Keratinocyte (primary cell): ENCODE measurements at places on chromosomes 11 and 22. TPM values are rescaled to one million over a fixed set of nuclear protein-coding genes. Genes with fewer than 3 reads are reported as not detected.

DNA sequence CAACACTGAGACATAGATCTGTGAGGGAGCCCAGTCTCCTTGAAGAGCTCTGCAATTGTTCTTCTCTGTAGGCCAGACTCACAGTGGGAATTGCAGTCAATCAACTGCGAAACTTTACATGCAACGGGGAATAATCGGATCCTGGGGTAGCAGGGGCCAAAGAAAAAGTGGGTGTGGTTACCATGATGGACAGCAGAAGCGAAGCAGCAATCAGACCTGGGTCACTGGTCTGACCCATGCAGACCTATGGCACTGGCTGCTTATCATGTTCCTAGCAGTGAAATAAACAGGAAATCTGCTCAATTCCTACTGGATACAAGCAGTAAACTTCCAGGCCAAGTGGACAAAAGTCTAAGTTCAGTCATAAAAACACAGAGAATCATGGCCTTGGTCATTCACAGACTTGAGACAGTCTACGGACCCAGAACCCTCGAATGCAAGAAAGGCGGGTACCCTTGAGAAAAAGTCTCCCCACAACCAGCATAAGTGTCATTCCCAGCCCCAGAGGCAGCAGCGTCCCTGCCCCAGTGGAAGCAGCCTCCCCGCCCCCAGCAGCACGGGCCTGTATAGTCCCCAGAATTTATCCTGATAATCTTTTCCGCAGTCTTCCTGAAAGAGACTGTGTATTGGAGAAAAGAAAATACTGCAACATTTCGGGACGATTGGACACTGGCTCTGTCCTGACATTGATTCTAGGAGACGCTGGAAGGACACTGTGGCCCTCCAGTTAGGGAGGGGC, 34.6 kb downstream of the ASCL2 start:
- H3K4me3 ChIP-seq: no peak overlapping the region
- no peaks in the 10 kb centered on the region for H3K36me3 ChIP-seq

DNA sequence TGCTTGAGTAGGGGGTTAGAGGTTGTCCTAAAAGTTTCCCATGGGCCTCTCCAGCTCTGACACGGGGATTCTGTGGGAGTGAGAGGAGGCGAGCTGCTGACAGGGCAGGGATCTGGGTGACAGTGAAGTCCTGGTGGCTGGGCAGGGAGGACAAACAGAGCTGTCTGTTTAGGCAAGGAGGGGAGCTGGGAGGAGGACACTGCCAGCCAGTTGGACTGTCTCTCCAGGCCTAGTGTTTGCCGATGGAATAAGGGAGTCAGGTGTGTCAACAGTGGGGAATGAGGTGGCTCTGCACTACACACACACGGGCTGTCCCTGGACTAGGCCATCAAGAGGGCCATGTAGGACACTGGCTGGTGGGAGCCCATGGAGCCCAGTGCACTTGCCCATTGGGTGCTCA, 20.6 kb upstream of the SYT7 start:
- H3K4me1 ChIP-seq: peaks cover 24% of the 10 kb centered on the region
- H3K4me3 ChIP-seq: no peak overlapping the region
- DNase-seq: no peak
- no peaks in the 10 kb centered on the region for H3K36me3 ChIP-seq
- no peak overlapping the region for H3K27ac ChIP-seq

DNA sequence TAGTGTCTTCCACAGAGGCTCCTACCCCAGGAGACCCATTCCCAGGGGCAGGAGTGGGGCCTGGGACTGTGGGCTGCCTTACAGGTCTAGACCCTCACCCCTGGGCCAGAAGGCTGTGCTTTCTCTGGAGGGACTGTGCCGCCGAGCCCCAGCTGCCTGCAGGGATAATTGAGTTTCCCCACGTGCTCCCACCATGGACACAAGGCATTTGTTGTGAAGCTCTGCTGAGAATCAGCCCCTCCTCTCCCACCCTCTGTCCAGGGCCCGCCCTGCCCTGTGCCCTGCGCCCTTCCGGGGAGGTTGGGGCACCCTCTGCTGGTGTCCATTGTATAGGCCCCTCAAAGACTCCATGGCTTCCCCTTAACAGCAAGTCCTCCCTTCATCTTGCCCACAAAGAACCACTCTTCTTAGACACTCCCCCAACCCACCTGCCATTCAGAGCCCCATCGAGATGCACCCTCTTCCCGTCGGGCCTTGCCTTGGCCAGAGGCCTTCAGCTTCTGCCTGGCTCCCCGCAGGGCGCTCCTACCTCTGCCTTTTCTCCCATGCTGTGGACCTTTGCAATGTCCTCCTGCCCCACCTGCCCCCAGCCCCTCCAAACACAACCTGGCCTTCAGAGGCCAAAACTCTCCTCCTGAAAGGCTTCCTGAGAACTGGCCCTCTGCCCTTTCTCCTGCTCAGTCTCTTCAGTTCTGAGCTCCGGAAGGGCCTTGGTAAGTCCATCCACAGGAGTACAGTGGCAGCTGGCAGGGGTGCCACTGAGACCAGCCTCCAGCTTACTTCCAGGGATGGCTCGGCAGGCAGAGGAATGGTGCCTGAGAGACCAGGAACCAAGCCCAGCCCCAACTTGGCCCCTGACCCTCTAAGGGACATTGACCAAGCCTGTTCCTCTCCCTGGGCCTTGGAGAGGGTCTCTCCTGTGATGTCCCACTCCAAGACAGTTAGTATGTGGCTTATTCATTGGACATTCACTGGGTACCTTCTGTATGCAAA, 22.4 kb downstream of the DUSP8 start:
- H3K4me3 ChIP-seq: no peak overlapping the region
- H3K4me1 ChIP-seq: peaks cover 3% of the 10 kb centered on the region
- no peak overlapping the region for H3K27ac ChIP-seq
- no peak for DNase-seq

Gene MS4A4A
- polyA plus RNA-seq: not detected in 3 replicates

DNA sequence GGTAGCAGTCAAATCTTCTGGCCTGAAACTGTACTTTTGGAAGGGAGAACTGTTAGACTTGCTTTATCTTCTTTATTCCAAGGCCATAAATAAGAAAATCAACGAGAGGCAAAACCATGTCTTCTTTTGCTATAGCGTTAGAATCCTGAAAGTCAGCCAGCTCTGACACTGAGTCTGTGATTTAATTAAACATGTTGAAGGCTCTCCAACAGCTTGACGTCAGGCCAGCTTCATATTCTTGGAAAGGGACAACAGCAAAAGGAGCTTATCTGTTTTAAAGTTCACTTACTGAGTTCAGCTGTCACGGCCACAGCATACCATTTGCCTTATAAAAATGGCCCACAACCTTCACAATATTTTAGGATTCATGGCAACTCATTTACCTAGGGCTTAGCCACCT, 131.0 kb upstream of the LDLRAD3 start:
- peaks cover 4% of the 10 kb centered on the region for H3K36me3 ChIP-seq
- H3K4me1 ChIP-seq: peaks cover 8% of the 10 kb centered on the region
- no peak overlapping the region for H3K4me3 ChIP-seq
- no peak for DNase-seq
- no peaks in the 10 kb centered on the region for H3K27me3 ChIP-seq

GRCh38 chr11:134517115-134517514, 105.1 kb upstream of the B3GAT1 start:
- no peaks in the 10 kb centered on the region for H3K4me1 ChIP-seq
- no peak overlapping the region for H3K27ac ChIP-seq
- H3K4me3 ChIP-seq: no peak overlapping the region
- no peaks in the 10 kb centered on the region for H3K27me3 ChIP-seq

DNA sequence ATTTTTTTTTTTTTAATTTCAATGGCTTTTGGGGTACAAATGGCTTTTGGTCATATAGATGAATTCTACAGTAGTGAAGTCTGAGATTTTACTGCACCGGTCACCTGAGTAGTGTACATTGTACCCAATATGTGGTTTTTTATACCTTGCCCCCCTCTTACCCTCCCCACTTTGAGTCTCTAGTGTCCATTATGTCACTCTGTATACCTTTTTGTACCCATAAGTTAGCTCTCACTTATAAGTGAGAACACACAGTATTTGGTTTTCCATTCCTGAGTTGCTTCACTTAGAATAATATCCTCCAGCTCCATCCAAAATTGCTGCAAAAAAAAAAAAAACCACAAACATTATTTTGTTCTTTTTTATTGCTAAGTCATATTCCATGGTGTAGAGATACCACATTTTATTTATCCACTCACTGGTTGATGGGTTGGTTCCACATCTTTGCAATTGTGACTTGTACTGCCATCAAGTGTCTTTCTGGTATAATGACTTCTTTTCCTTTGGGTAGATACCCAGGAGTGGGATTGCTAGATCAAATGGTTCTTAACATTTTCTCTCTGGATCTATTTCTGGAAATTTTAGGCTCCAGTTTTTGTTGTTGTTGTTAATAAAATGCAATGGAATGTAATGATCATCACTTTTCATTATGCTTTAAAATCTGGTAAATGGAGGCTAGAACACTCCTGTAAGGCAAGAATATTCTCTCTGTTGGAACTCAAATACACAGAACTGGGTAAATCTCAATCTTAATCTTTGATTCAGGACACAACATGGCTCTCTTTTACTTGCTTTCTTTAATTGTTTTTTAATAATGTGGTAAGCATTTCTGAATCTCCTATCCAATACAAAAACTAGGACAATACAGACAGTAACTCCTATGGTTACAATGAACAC, 10.3 kb downstream of the NEAT1 start:
- no peak for DNase-seq
- no peak overlapping the region for H3K27ac ChIP-seq
- no peaks in the 10 kb centered on the region for H3K27me3 ChIP-seq
- peaks cover 29% of the 10 kb centered on the region for H3K4me1 ChIP-seq
- H3K4me3 ChIP-seq: no peak overlapping the region

Gene KRTAP5-9
- polyA plus RNA-seq: 0.05 to 0.12 TPM in 2 of 3 replicates, not detected in the other

DNA sequence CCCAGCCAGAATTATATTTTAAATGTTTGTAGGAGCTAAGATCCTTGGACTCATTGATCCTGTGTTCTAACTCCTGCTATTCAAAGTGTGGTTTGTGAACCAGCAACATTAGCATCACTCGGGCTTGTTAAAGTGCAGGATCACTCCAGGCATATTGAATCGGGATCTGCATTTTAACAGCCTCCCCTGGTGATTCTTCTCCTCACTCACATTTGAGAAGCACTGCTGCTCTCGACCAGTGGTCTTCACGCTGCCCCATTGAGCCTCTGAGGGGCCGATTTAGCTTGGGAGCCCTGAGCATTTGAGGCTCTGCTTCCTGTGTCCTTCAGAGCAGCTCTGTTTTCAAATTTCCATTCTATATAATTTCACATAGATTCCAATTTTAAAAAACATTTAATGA, 10.9 kb downstream of the MADD start:
- H3K4me3 ChIP-seq: no peak overlapping the region
- H3K36me3 ChIP-seq: peaks cover 33% of the 10 kb centered on the region
- no peak for DNase-seq

Gene UCP3
- 0.18 to 0.70 TPM (median 0.52 TPM) in 3 replicates for polyA plus RNA-seq

Gene CALCB
- not detected in 3 replicates for polyA plus RNA-seq

Gene JOSD1
- polyA plus RNA-seq: 23.8 to 40.7 TPM (median 32.6 TPM) in 3 replicates

Gene SERPIND1
- polyA plus RNA-seq: not detected in 3 replicates

- no peaks in the 10 kb centered on the region for H3K36me3 ChIP-seq
- H3K27me3 ChIP-seq: no peaks in the 10 kb centered on the region
- no peak for DNase-seq
- no peak overlapping the region for H3K27ac ChIP-seq
- H3K4me1 ChIP-seq: no peaks in the 10 kb centered on the region
These were observed 54.7 kb upstream of the KIRREL3 start for GRCh38 chr11:127055236-127055635.

GRCh38 chr11:44097821-44098220, 2.3 kb downstream of the EXT2 start:
- H3K4me3 ChIP-seq: no peak overlapping the region
- peaks cover 18% of the 10 kb centered on the region for H3K4me1 ChIP-seq
- peak overlapping the region; percentile 5 for H3K27ac ChIP-seq
- H3K36me3 ChIP-seq: no peaks in the 10 kb centered on the region
- DNase-seq: peak; percentile 21

Gene VSIG10L2
- polyA plus RNA-seq: 0.01 to 0.22 TPM (median 0.09 TPM) in 3 replicates

- H3K4me1 ChIP-seq: no peaks in the 10 kb centered on the region
- DNase-seq: no peak
- no peak overlapping the region for H3K27ac ChIP-seq
These were observed 745.3 kb upstream of the RAG2 start for GRCh38 chr11:37343290-37343689.

Gene FAM227A
- 0.54 to 1.1 TPM (median 0.94 TPM) in 3 replicates for polyA plus RNA-seq

DNA sequence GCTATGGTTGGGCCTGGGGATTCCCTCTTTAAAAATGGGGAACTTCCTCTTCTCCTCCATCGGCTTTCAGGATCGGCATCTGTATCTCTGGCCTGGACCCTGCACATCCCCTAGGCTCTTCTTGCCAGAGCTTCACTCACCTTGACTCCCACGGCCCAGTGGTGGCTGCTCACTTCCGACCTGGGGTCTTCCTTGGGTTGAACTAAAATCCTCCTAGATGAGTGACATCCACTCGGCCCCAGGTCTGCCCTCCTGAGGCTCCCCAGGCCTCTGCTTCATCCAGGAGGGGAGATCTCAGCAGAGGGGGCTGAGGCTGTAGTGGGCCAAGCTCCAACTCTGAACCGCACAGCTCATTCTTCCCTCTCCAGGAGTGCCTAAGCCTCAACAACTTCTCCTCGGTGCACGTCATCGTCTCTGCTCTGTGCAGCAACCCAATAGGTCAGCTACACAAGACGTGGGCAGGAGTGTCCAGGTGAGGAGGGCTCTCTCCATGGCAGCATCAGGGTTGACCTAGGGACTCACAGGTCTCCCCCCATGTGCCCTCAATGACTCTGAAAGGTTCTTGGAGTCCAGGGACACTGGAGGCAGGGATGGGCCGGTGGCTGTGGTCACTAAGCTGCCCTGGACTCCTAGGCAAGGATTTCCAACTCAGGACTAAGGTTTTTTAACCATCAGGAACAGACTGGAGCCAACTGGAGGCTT, 3.3 kb downstream of the RGL4 start:
- no peak overlapping the region for H3K4me3 ChIP-seq
- H3K4me1 ChIP-seq: no peaks in the 10 kb centered on the region
- DNase-seq: no peak
- peaks cover 18% of the 10 kb centered on the region for H3K36me3 ChIP-seq
- H3K27me3 ChIP-seq: no peaks in the 10 kb centered on the region

Gene ACTN3
- not detected in 3 replicates for polyA plus RNA-seq

DNA sequence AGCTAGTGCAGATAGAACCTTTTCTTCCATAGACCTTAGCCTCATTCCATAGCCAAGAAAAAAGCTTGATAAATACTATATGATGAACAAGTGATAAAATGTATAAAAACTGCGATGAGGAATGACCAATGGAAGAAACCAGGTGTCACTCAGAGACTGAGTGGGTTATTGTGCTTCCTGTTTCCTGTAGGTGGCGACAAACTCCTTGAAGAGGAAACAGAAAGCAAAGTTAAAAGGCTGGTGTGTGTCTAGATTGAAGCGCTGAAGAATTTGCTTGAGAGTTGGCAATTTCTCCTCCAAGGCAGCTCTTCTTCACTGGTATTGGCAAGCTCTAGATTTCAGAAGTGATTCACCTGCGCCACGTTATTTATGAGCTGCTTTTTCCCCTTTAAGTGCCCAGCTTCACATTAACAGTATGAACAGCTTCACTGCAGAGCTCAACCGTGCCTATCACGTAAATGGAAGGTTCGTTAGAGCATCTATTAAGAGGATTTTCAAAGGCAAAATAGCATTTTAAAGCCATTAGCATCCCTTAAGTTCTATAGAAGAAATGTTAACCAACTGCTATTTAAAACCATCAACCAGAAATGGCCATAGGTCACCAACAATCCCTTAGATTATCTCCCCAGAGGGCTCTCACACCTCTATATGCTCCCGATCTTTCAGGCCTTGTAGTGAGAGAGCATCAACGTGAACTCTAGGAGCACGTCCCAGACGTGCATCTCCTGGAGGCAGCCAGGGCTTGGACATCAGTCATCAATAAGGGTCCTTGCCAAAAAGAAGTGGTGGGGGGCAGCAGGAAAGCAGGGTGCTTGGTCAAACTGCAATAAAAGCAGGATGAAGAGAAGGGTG, 179.4 kb downstream of the CADM1 start:
- no peaks in the 10 kb centered on the region for H3K4me1 ChIP-seq
- no peaks in the 10 kb centered on the region for H3K27me3 ChIP-seq
- peak overlapping the region; percentile 13 for H3K4me3 ChIP-seq
- no peak overlapping the region for H3K27ac ChIP-seq
- DNase-seq: peak; percentile 23
- no peaks in the 10 kb centered on the region for H3K36me3 ChIP-seq
